ENCODE measurements at places on chromosomes 12 and 14.

DNA sequence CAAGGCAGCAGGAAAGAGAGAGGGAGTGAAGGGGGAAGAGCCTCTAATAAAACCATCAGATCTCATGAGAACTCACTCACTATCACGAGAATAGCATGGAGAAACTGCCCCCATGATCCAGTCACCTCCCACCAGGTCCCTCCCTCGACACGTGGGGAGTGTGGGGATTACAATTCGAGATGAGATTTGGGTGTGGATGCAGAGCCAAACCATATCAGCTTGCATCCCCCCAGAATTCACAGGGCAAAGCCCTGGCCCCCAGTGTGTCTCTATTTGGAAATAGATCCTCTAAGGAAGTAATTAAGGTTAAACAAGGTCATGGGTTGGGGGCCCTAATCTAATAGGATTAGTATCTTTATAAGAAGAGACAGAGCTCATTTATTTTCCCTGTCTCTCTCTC lies 56.1 kb upstream of the TCL1A start:
- no peak for DNase-seq

DNA sequence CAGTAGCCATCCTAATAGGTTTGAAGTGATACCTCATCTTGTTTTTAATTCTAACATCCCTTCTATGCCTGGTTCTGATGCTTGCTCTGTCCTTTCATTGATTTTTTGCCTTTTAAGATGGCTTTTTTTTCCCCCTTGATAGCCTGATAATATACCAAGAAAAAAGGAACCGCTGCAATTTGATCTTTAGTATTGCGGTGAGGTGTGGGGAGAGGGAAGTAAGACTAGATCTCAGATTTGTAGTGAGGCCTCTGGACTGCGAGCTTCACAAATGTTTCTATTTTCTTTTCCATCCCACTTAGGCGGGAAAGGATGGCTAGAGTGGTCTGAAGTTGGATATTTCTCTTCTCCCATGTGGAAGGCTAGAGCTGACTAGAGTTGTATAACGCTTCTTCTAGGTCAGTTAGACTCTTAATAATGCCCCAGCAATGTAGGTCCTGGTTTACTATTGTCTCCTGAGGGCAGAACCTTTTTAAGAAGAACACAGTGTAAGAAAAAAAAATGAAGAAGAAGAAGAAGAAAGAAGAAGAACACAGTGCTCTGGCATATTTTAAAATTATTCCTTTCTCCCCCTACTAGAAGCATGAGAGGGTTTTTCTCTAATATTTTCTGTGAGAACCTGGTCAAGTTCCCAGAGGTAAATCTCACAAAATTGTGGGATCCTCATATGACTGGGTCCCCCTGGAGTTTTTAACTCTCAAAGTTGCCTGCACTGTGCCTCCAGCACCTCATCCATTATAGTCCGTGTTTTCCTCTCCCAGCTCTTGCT lies 11.9 kb upstream of the KLRB1 start:
- DNase-seq = no peak

DNA sequence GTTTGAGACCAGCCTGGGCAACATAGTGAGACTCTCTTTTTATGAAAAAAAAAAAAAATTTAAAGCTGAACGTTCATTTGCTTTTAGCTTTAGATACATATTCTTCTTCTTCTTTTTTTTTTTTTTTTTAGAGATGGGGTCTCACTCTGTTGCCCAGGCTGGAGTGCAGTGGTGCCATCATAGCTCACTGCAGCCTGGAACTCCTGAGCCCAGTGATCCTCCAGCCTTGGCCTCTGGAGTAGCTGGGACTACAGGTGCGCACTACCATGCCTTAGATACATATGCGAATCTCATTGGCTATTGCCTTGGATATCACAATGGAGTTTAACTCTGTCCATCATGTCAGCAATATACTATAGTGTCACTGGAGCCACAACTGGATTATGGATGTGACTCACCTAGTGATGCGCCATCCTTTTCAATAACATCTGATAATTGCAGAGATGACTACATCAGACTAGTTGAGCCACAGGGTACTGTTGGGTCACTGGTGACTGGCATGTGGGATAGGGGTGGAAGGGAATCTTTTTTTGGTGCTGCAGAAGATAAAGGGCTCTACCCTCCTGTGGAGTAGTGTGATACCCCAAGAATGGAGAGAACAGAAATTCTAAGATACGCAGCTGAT lies 2.7 kb upstream of the ADIPOR2 start:
- DNase-seq = no peak

DNA sequence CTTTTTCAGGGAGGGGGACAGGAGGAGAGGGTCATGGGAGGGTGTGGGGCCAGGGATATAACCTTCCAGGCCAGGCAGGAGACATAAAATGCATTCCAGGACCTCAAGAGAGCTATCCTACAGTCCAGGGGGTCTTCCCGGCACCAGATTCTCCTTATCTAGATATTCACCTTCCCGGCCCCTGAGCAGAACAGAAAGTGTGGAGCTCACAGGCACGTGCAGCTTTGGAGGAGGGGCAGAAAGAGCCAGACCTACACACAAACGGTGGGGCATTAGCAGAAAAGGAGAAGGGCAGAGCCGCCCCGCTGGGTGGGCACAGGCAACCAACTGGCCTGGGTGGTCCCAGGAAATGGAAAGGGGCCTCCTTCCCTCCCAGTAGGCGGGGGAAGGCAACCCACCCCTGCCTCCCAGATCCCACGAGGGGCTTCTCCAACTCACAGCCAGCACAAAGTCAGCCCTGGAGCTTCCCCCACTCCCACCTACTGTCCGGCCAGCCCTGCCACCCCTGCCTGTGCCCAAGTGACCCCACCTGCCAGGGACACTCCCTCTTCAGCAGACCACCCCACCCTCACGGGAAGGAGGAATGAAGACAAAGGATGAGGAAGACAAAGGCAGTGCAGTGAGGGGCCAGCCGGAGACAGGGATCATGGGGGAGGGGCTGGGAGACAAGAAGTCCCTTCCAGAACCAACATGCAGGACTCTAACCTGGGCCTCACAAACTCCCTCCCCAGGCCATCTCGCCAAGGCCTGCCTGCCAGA lies 33.3 kb downstream of the CCDC85C start:
- DNase-seq = no peak

DNA sequence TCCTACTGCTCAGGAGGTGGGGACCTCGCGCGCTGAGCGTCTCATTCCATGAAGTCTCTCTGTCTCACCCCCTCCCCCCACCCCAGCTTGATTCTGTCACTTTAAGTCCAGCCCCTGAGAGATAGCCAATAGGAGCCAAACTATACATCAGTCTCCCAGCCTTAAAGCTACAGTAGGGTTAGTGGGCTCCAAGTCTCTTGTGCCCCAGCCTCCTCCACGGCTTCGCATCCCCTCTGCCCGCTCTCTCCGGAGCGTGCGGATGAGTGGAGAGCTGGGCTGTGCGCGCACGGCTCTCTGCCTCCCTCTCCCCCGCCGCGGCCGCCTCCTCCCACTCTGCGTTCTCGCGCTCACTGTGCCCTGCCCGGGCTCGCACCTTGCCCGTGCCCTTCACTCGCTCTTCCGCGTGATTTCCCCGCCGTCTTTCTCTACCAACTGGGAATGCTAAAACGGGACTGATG lies at the start of gene ESRRB:
Gene ESRRB (plus strand): TSS at position 191 of the 458 bp plus-strand sequence. CDS start 265 bp downstream, at position 456.
- no peak for DNase-seq

- no peak for DNase-seq
Observed at GRCh38 chr14:26233118-26233517, 364.7 kb downstream of the NOVA1 start.

DNA sequence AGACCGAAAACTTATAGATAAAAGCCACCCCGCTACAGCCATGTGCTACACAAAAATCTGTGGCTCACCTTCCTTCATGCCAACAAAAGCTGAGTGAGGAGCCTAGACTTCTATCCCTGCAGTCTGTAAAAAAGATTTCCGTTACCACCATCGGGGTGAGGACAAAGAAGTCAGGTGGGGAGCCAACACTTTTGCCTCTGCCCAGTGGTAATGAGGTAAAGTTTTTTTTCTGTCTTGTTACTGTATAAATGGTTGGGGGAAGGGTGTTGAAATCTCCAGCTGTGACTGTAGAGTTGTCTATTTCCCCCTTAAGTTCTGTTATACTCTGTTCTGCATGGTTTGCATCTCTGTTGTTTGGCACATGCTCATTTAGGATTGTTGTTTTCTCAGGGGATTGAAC lies 707.8 kb downstream of the FLRT2 start:
- DNase-seq = no peak

GRCh38 chr14:20996521-20996920 lies 2.6 kb upstream of the SLC39A2 start:
- DNase-seq = no peak

DNA sequence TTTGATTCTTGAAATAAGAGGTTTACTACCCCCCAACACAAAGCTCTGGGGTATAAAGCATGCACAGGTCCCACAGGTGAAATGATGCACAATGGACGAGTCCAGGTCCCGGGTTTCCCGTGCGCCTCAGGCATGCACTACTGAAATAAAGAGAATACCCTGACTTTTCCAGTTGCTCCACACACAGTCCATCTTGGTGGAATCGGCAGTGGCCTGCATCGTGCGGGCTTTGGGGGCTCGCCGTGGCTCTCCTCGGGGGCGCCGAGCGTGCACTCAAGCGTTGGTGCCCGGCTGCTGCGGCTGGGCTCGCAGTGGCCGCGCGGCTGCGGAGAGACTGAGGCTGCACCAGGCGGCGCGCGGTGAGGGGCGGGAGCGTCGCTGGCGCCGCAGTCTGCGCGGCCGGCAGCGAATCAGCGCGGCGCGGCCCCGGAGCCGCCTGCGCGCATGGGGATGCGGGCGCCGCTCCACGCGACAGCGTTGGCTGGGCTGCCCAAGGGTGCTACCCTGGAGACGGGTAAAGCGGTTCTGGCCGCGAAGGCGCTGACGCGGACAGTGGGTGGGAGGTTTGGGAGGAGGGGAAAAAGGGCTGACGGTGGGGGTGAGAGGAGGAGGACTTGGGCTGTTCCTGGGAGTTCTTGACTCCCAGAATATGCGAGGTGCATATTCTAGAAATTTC lies 53.8 kb upstream of the CCDC175 start:
- no peak for DNase-seq

DNA sequence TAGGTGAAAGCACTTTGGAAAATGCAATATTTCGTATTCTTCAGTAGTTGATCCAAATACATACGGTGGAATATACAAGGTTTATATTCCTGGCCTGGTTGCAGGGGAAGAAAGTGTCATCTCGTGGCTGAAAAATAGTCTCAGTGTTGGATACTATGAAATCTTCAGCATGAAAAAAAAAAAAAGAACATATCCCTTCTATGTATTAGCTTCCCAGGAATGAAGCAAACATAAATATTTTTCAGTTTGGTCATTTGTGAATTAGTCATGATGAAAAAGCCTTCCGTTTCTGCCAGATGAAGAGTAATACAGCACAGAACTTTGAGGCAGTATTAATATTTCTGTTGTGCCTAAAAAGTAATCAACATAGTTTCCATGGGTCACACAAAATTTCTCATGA lies 36.7 kb downstream of the FLRT2 start:
- no peak for DNase-seq

DNA sequence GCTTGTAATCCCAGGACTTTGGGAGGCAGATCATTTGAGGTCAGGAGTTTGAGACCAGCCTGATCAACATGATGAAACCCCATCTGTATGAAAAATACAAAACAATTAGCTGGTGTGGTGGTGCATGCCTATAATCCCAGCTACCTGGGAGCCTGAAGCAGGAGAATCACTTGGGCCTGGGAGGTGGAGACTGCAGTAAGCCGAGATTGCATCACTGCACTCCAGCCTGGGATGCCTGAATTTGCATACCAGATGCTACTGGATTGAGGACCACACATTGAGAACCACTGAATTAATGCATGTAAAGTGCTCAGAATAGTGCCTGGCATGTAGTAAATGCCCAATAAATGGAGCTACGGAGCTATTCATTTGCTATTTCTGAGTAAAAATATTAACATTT lies 14.9 kb upstream of the MYH7 start:
- DNase-seq = no peak

DNA sequence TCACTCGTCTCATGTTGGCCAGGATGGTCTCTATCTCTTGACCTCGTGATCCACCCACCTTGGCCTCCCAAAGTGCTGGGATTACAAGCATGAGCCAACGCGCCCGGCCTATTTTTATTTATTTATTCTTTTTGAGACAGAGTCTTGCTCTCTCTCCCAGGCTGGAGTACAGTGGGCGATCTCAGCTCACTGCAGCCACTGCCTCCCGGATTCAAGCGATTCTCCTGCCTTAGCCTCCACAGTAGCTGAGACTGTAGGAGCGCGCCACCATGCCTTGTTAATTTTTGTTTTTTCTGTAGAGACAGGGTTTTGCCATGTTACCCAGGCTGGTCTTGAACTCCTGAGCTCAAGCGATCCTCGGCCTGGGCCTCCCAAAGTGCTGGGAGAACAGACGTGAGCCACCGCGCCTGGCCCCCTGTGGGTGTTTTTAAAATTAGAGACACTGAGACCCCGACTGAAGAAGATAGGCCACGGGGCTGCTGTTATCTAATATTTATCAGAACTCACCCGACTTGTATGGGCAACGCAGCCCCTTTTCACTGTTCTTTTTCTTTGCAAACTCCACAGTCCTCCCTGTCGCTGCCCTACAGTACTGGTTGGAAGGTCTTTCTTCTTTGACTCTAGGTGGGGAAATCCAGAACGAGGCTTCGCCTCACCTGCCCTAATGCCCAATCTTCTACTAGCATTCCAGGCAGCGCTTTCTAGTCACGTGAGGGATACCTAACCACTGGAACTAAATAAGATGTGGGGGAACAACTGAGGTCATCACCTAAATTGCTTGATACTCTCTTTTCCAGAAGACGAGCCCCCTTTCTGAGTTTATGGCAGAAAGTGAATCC lies 1.4 kb upstream of the GABARAPL1 start:
- no peak for DNase-seq

- no peak for DNase-seq
Observed at GRCh38 chr14:25298238-25298637, 248.3 kb upstream of the STXBP6 start.

DNA sequence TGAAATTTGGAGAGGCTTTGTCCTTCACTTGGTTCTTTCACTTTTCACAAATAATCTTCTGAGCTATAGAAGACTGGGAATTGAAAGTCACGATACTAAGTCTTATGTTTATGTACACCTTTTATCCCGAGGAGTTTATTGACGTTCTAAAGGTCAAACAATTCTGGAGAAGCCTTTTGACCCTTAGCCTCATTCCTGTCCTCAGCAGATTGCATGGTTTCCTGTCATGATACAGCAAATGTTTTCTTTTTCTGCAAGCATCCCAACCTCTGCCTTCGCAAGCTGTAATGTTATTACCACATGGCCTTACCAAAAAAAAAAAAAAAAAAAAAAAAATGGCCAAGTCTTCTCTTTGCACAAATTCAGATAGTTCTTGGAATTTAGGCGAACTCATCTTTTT lies 411.7 kb upstream of the FLRT2 start:
- DNase-seq = no peak

- no peak for DNase-seq
Observed at GRCh38 chr12:67390273-67390672, 121.1 kb downstream of the CAND1 start.

- no peak for DNase-seq
Observed at GRCh38 chr14:53054457-53054856, 98.7 kb downstream of the DDHD1 start.

- DNase-seq = no peak
Observed at GRCh38 chr14:68359022-68359836, 433.6 kb downstream of the ZFP36L1 start.

- DNase-seq = peak; percentile 14
Observed at GRCh38 chr12:19404242-19404880, 34.9 kb upstream of the AEBP2 start.

GRCh38 chr12:89461649-89462612 lies 62.7 kb downstream of the GALNT4 start:
- no peak for DNase-seq
